Activated CD4-positive, alpha-beta T cell treated with anti-CD3 and anti-CD28 coated beads for 1 hour (primary cell): ENCODE measurements at places on chromosomes 4 and X.
A peak's percentile ranks its signal among the peaks of the same experiment; 100 is the strongest.

- DNase-seq: no peak
Measured at GRCh38 chr4:52076731-52077130, 25.6 kb downstream of the SPATA18 start.

GRCh38 chrX:49233176-49233575 is at the start of gene CACNA1F:
Gene CACNA1F, minus strand, starts transcription at chrX:49233340. Its CDS starts 31 bp downstream, at chrX:49233309.
- DNase-seq: no peak

DNA sequence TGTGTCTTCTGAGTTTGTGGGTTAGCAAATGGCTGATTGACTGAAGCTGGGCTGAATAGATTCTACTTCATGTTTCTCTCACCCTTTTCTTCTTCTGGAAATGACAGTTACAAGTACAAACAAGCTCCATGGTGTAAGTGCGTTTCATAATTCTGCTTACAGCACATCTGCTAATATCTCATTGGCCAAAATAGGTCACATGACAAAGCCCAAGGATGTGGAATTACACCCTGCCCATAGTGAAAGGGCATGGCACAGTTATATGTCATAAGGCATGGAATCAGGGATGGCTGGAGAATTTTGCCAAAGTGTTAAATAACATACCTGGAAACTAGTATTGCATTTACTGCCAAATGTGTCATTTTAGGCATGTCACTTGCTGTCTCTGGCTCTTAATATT is 327.2 kb downstream of the NKX6-1 start:
- no peak for DNase-seq

- DNase-seq: no peak
Measured at GRCh38 chr4:23921447-23921845, 31.6 kb upstream of the PPARGC1A start.

GRCh38 chrX:43813319-43813718 is 68.9 kb downstream of the MAOB start:
- DNase-seq: no peak

GRCh38 chr4:128565565-128566186 is 243.8 kb upstream of the JADE1 start:
- no peak for DNase-seq

DNA sequence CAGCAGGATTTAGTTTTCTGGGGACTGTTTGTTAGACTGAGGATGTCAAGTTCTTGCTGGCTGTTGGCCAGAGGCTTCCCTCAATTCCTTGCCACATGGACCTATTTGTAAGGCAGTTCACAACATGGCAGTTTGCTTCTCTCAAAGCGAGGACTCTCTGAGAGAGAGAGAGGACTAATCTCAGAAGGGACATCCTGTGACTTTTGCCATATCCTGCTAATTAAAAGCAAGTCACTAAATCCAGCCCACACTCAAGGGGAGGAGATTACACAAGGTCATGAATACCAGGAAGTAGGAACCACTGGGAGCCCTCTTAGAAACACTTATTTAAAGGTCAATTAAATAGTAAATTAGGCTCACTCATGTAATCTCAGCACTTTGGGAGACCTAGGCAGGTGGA is 38.2 kb downstream of the PPP1R2C start:
- no peak for DNase-seq

GRCh38 chr4:1330761-1331590 is 16.0 kb upstream of the UVSSA start:
- DNase-seq: peak; percentile 36

- no peak for DNase-seq
Measured at GRCh38 chrX:63934791-63935190, 149.8 kb upstream of the ARHGEF9 start.

GRCh38 chr4:120862432-120862831 is 60.1 kb downstream of the PRDM5 start:
- no peak for DNase-seq

DNA sequence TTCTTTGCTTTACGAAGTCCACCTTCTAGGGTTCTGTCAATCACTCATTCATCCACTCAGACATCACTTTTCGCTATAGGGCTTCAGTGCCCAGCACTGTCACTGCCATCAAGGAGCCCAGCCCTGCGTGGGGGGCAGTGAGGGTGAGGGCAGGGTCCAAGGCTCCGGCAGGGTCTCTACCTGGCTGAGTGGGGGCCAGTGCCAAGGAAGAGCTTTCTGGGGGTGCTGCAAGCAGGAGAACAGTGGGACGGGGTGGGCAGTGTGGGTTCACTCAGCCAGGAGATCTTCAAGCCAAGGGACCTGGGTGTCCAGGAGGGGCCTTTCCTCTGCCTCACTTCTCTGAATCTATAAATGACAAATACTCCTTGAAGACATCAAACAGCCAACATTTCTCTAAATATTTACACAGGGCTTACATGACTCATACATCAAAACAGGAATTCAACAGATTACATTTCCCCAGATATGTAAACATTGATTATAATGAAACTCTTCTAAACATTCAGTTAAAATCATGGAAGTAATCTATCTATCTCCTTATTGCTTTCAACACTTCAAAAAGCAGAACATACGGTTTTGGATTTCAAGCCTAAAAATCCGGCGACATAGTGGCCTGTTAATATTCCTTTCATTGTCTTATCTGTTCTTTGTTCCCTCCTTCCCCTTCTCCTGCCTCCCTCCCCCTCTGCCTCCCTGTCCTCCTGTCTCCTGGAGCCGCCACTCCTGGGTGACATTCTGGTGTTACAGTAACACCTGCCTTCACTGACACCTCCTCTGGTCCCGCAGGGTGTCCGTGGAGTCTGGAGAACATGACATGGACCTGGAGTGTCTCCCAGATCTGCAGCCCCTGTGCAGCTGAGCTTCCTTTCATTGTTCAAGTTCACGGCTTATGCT is 94.4 kb upstream of the ADRA2C start:
- no peak for DNase-seq

- no peak for DNase-seq
Measured at GRCh38 chr4:123877551-123877950, 481.0 kb downstream of the SPRY1 start.

DNA sequence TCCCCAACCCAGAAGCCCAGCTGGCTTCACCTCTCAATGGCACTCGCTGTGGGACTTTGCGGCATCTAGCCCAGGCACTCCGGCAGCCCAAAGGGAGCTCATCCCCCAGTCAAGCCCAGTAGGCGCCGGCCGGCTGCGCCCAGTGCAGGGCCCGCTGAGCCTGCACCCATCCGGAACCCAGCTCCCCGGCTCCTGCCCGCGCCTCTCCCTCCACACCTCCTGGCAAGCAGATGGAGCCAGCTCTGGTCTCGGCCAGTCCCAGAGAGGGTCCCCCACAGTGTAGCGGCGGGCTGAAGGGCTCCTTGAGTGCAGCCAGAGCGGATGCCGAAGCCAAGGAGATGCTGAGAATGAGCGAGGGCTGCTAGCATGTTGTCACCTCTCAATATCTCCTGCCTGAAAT is 116.8 kb upstream of the UGT8 start:
- DNase-seq: no peak

DNA sequence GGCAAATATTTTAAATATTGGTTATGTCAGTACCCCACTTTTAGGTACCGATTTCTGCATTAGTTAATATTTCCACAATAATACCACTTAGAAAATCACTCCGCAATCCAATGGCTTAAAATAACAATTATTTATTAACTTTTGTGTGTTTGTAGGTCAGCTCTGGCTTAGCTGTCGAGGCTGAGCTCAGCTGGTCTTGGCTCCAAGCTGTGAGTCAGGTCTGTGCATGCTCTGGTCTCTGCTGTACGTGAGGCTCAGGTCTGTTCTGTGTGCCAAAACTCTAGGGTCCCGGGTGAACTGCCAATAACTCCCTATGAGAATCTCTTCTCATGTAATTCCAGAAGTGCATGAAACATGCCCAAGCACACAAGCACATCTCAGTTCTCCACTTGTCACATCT is 245.8 kb upstream of the GK2 start:
- no peak for DNase-seq

GRCh38 chr4:182318256-182318655 is 75.1 kb downstream of the TENM3 start:
- no peak for DNase-seq
